ENCODE measurements at places on chromosomes 3 and 15. TPM values are rescaled to one million over a fixed set of nuclear protein-coding genes. Genes with fewer than 3 reads are reported as not detected.

Gene DISP2
- total RNA-seq: 0.27 TPM

Gene CNTN3
- 2.3 TPM for total RNA-seq

Gene ARID3B
- 4.1 TPM for total RNA-seq

Gene NDUFB5
- 118 TPM for total RNA-seq

Gene CLRN1
- not detected for total RNA-seq

Gene HOMER2
- 1.2 TPM for total RNA-seq

Gene GOLGA8S
- 0.07 TPM for total RNA-seq

Gene ACAN
- 0.22 TPM for total RNA-seq

Gene CCR5
- not detected for total RNA-seq

Gene PP2D1
- total RNA-seq: not detected

Gene CYFIP1
- 111 TPM for total RNA-seq

Gene SCN11A
- total RNA-seq: 0.27 TPM

Gene HYKK
- total RNA-seq: 3.4 TPM

Gene NLGN1
- 52.5 TPM for total RNA-seq
